ENCODE measurements at places on chromosomes 11 and 22.

DNA sequence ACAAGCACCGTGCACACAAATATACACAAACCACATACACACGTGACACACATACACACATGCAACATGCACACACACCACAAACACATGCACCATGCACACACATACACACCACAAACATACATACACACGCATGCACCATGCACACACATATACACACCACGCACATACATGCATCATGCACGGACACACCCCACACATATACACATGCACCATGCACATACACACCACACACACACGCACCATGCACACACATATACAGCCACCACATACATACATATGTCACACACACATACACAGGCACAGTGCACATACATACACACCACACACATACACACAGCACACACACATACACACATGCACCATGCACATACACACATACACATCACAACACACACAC, 12.7 kb upstream of the B4GALNT4 start:
- DNase-seq: no peak

- DNase-seq: peak; percentile 8
Measured at GRCh38 chr22:26725012-26725676, 67.8 kb downstream of the MIAT start.

GRCh38 chr11:130890039-130890745, 26.1 kb downstream of the SNX19 start:
- DNase-seq: no peak

DNA sequence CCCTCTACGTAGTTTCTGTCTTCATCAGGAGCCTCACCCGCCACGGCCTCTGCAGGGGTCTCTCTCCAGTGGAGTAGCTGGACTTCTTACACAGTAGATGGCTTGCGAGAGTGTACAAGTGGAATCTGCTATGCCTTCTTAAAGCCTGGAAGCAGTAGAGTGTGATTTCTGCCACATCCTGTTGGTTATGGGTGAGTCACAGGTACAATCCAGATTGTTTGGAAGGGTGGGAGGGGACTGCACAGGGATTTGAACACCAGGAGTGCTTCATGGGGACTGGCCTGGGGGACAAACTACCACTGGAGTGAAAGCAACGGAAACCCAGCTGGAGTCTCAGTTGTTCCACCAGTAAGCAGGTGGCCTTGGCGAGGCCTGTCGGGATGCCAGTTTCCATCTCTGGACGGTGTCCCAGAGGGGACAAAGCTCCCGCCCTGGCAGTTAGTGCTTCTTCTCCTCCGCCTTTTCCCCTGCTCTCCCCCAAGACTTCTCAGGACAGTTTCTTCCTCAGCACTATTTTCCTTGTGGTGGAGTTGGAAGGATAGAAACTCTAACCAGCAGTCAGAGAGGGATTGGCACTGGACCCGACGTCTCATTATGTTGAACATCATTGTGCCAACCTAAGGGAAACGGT, 85.0 kb upstream of the RCN1 start:
- DNase-seq: no peak

DNA sequence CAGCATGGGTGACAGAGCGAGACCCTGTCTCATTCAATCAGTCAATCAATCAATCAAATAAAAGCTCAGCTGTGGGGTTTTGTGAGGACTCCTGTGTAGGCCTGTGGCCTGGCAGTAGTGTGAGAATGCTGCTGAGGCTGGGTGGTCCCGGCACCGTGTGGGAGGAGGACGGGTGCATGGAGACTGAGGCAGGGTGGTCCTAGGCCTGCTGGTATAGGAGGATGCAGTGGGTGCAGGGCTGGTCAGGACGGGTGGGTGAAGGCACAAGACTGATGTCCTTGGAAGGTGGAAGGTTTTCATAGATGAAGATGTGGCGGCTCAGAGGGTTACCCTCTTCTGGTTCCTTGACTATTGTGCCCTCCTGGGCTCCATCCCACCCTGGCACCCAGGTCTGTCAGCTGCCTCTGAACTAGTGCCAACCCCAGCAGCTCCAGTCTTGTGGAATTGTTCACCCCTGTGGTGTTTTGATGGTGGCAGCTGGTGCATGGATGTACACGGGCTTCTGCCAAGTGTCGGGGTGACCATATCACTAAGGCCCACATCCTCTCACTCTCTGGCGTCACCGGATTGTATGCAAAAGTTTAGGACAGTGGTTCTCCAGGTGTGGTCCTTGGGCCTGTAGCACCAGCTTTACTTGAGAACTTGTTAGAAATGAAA, 23.7 kb downstream of the TANGO2 start:
- no peak for DNase-seq

DNA sequence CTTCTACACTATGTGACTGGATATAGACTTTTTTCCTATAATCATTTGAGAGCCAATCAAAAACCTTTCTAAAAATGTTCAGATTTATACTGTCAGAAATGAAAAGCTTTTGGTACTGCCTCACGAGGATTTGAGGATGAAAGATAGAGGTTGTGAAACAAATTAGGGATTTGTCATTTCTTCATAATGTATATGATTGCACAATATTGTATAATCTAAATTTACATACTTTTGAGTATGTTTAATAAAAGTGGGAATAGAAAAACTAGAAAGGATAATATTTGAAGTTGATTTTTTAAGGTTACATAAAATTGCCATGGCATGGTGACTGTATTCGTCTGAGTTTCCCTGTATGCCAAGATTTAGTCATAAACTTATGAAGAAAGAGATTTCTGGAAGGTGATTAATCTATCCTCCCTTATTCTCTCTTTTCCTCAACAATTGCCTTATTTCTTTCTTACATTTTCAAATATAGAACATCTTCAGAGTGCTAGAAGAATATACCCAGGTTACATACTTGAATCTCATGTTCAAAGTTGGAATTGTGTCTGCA, 56.2 kb downstream of the CASP12 start:
- DNase-seq: peak; percentile 65

GRCh38 chr11:46949297-46949696, 12.7 kb downstream of the CSTPP1 start:
- no peak for DNase-seq
